ENCODE measurements at places on chromosomes 7 and 10.

- DNase-seq, result no peak
These were observed 7.5 kb upstream of the OPTN start for GRCh38 chr10:13092291-13093102.

- no peak for DNase-seq
These were observed 12.3 kb downstream of the ERCC6 start for GRCh38 chr10:49526619-49527018.

DNA sequence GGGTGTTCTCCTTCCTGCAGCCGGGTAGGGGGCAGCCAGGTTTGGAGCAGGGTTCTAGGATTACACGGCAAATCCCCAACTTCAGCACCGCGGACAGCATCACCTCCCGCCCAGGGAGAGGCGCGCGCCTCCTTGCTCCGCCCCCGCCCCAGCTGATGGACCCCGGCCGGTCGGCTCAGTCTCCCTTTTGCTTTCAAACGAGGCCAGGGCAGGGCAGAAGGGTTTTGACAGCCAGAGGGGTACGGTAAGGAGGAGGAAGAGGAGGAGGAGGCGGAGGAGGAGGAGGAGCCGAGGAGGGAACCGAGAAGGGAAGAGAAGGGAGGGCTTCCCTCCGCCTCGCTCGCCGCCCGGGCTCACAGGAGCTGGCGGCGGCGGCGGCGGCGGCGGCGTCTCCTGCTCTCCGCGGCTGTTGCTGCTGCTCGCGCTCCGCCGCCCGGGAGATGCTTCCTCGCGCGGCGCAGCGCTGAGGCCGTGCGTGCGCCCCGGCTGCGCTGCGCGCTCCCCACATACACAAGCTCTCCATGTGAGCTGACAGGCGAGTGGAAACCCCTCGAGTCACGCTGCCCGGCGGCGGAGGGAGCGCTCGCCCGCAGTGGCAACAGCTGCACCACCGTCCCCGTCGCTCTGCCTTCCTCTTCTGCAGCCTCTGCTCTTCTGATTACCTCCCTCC lies 615 bp upstream of the CNTNAP2 start:
- peak; percentile 1 for DNase-seq

DNA sequence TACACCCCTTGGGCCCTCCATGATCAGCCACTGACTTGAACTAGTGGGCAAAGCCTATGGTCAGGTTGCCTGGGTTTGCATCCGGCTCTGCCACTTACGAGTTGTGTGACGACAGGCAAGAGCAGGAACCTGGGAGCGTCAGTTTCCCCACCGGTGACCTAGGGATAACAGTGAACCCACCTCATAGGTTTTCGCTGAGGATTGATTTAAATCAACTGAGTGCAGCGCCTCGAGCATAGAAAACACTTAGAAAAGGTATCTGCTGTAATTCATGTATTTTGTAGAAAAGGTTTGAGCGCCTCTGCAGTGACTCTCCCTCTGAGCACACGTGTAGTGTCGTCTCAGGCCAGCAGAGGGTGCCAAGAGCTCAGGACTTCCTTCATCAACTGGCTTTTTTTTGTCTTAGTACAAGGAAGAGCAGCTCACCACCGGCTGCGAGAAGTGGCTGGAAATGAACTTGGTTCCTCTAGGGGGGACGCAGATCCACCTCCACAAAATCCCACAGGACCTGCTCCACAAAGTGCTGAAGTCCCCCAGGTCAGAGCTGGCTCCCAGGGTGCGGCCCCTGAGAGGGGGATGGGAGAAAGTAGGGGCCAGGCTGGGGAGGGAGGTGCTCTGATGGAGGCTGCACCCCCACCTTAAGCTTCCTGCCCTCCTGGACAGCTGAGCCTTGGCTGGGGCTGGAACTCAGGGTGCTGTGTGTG lies 27.7 kb downstream of the BTBD16 start:
- DNase-seq, result peak; percentile 13

DNA sequence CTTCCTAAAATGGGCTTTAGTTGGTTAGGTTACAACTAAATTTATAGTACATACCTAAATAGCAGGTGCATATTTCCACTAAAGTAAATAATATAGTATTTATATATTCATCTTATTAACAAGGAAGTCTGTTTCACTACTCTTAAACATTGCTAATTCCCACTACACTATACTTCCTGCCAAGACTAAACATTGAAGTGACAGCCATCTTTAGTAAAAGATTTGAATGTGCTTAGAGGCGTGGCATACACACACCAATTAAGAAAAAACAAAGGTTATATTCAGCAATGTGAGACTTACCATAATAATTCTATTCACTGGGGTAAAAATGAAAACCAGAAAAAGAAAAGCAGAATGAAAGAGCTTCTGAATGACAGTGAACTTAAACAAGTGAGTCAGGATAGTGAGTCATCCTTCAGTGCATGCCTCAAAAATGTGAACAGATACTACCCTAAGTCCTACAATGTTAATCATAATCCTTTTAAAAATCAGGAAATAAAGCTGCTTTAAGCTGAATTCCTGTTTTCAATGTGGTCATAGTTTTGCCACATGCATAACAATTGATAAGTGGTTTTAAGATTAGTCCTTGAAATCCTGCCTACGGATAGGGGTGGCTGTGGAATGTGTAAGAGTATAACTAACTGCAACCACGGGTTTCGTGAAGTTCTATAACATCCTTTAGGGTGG lies 59.4 kb downstream of the USP6NL start:
- no peak for DNase-seq

GRCh38 chr7:129517931-129518330 lies 15.6 kb downstream of the SMKR1 start:
- DNase-seq, result no peak

DNA sequence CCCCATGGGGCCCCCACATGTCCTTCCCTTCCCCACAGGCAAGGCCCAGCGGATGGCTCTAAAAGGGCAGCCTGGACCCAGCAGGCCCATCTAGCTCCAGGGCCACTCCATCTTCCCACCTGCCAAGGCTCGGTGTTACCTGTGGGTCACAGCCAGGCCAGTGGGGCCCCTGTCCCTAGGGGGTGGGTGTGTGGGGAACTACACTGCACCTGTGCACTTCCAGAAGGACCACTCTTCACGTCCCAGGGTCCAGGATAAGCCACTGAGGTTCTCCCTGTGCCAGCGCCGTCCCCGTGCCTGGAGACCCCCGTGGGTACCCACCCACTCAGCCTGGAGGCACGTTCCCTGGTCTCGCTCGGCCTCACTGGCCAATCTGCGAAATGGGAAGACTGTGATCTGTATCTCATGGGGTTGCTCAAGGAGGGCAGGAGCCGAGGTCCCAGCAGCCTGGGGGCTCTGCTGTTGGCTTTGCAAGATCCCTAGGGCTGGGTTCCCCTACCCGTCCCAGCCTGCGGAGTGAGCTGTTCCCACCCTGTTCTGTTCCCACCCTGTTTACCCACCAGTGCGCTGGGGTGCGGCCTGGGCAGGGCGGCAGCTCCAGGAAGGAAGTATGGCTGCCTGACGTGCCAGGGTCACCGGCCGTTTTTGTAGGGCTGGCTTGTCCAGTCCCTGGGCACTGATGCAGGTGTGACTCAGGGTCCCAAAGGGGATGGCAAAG lies 4.6 kb downstream of the PWWP2B start:
- no peak for DNase-seq

DNA sequence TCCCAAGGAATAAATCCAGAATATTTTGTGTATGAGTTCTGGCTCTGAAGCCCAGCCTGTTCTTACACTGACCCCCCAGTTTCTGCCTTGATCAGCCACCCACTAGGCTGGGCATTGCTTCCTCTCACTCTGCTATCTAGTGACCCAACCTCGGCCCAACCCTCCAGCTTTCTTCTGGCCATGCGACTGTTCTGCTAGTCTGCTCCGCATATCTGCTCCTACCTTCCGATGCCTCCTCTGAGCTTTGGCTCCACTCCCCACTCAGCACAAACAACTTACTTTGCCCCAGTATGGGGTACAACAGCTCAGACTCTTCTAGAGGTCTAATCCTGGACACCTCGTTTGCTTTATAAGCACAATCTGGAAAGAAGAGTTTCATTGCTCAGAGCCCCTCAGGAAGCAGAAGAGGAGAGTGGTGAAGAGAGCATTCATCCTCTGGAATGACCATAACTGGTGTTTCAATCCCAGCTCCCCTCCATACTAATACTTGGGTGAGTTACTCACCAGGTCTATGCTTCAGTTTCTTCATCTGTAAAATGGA lies 99.6 kb downstream of the NPSR1 start:
- DNase-seq, result no peak

- no peak for DNase-seq
These were observed 304.9 kb downstream of the TCERG1L start for GRCh38 chr10:131006458-131007256.

DNA sequence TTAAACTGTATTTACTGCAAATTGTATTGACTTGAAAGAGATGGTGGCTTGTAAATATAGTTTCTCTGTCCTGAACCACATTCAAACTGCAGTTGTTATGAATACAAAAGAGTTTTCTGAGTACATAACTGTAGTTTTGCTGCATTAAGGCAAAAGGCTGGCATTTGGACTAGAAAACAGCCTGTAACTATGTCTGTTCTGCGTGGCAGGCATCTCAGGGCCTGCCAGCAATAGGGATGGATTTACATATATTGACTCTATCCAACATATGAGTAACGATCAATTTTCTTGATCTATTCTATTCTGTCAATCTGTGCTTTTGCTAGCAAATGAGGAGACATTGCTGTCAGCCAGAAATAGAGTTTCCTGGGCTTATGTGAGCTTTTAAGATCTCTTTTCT lies 174.6 kb downstream of the TMEM26 start:
- DNase-seq, result no peak

DNA sequence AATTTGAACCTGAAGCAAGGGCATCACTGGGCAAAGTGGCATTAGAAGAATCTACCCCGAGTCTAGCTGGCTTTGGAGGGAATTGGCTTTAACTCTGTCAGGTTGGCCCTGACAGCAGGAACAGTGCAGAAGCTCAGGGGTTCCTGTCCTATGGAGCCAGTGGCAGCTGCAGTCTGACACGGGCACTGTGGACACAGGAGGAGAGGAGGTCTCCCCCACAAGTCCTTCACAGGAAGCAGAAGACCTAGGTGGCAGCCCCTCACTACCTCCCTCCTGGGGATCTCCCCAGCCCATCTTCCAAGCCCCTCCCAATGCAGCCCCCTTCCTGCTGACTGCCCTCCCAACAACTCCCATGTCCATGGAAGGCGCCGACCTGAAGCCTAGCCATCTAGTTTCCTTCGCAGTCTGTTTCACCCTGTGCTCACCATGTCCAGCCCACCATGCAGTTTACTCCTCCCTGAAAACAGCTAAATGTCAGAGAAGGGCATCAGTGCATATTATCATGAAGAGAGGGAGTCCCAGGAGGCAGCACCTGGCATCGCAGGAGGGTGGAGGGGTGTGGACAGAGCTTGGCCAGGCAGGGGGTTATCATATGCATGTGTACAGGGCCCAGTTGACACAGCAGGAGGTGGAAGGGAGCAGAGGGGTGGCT lies 17.9 kb upstream of the GDF10 start:
- no peak for DNase-seq

DNA sequence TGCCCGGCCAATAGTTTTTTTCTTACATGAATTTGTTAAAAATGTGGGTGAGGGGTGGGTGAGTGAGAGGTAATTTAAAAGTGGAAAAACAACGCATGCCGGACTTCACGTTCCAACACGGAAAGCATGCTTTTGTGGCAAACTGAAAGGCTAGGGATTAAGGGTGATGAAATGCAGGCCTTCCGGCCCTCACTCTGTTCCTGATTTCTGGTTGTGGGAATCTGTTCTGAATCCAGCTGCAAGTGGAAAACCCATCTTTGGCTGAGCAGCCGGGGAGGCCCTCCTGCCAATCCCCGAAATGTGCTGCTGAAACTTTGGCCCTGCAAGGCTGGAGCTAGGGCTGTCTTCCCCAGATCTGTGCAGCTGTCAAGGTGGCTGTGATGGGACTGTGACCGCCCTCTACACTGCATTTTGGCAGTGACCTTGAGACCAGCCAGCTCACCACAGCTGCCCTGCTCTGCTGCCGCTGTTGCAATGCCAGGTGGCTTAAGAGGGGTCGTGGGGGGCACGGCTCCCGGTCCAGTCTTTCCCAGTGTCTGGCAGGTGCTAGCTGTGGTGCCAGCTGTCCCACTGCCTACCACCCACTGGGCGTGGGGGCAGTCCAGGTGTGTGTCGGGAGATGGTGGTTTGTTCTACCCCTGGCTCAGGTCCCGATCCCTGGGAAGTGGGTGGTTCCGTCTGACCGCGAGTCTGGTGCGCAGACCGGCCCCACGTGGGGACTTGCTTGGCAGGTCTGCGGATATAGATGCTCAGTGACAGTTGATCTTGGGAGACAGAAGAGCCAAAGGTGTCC lies 39.0 kb downstream of the TET1 start:
- no peak for DNase-seq

- no peak for DNase-seq
These were observed 674 bp upstream of the OSBPL3 start for GRCh38 chr7:24980534-24981170.

GRCh38 chr10:91194497-91195179 lies 25.8 kb upstream of the PCGF5 start:
- no peak for DNase-seq

DNA sequence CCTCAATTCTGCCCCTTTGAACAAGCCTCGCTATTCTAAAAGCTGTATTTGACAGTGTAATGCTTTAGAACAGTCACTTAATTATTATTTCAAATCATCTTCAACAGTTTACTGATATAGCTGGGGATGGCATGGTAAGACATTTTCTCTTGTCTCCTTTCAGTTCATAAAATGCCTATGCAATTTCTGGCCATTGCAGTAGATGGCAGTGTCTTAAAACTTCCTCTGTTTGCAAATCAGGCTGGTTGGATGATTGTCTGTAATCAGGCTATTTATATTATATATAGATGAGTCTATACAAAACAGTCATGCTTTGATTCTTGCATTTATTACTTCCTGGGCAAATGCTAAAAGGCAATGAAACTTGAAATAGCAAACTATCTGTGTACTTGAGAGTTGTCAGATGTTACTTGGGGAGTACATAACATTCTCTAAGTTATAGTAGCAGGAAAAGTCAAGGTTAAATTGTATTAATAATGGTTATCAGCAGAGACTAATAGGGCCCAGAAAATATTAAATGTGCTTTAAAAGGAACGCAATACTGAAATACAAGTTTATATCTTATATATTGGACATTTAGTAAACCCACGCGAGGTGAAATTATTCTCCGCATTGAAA lies 55.5 kb upstream of the LHFPL3 start:
- DNase-seq, result no peak

DNA sequence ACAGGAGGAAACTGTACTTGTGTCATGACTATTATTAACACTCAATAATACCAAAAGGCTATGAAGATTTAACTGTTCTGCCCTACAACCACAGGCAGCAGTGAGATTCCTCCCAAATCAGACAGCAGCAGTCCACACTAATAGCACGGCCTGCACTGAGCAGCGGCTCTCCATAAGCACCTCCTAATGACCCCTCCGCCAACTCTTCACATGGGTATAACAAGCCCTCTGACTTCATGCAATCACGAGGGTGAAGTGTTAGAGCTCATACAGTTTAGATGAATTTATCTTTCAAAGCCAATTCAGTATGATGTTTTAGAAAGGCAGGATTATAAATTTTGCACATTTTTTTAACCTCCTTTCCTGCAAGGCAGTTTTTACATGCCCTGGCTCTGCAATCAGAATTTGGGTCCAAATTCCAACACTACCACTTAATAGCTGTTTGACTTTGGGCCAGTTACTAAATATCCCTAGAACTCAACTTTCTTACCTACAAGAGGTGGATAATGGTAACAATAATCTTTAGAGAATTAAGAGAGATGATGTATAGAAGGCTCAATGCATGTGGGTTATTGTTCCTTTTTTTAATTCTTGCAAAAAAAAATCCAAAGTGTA lies 617.1 kb downstream of the KCNMA1 start:
- DNase-seq, result no peak
